ENCODE measurements at places on chromosomes 11 and 22.

- peak; percentile 45 for DNase-seq
These were observed 15.1 kb upstream of the CYTH4 start for GRCh38 chr22:37267135-37267587.

DNA sequence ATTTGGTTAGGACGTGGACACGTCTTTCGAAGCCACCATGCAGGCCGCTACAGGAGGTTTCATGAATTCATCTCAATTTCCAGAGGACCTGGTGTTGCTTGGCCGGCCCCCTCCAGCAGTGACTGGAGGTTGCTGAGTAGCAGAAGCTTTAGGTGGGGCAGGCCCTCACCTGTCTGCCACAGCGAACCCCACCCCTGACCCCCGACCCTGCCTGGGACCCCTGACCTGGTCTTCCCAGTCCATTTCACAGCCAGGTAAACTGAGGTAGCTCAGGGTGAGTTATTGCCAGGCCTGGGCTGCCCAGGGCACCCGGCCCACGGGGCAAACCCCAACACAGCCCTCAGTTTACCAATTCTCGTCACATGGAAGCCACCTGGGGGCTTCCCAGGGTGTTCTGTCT lies 39.1 kb upstream of the SMIM38 start:
- DNase-seq, result no peak

GRCh38 chr11:114308689-114309089 lies 12.5 kb downstream of the NNMT start:
- no peak for DNase-seq

GRCh38 chr11:93623179-93623578 lies 38.3 kb upstream of the CEP295 start:
- no peak for DNase-seq

DNA sequence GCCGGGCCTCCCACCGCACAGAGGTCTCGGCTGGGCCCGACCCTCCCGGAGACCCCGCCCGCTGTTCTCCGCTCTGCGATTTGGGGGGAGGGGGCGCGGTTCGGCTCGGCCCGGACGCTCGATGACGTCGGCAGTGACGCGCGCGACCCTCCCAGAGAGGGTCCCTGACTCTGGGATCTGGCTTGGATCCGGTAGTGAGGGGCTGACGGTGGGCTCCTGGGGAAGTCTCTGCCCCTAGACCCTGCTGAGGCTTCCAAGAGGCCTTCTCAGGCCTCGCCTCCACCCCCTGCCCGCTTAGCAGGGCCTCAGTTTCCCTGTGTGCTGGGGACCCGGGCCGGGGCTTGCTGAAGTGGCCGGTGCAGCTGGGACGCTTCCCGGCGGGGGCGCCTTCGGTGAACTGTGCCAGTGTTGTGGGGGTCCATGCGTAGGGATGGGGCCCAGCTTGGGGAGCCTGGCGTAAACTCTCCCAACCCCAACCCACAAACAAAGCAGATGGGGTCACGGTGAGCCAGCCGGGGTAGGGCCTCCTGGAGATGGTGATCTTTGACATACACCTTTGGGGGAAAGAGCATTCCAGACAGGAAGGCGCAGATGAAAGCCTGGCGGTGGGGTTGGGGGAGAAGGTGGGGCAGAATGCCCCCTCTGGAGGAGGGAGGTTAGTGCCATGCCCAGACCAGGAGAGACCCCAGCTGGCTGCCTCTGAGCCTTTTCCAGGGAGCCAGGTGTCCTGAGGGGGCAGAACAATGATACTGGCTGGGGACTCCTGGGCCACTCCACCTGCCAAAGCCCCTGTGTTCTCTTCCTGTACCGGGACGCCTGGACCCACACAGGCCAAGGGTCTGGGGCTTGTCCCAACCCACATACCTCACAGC lies 1.0 kb downstream of the B4GALNT4 start:
- DNase-seq, result no peak

GRCh38 chr11:110261195-110262071 lies 35.0 kb downstream of the RDX start:
- no peak for DNase-seq

DNA sequence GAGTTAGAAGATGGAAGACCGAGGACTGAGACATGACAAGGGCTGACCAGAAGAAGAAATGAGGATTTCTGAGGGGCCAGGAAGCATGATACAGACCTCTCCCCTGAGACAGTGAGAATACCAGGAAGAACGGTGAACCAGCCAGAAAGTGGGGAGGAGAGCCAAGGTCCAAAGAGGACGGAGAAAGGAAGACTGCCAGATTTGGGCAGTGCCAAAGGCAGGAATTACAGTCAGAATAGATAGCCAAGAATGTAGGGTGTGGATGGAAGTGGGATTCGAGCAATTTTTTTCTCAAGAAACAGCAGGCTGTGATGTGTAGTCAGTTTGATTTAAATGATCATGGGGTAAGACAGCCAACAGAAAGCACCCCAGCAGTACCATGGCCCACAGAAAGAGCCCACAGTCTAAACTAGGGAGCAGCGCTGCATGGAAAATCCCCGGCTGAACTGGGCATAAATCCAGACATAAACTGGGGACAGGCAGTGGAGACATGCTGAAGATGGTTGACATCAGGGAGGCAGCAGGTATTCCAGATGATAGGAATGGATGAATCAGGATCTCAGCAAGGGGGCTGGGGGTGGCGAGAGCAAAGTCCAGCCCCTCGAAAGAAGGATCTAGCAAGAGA lies 67.3 kb upstream of the BARX2 start:
- DNase-seq, result no peak

GRCh38 chr22:41446639-41447434 lies at the start of gene TOB2:
Gene TOB2 (minus strand): TSS chr22:41446801. CDS start chr22:41437345, 9,456 bp downstream.
- DNase-seq, result peak; percentile 89

DNA sequence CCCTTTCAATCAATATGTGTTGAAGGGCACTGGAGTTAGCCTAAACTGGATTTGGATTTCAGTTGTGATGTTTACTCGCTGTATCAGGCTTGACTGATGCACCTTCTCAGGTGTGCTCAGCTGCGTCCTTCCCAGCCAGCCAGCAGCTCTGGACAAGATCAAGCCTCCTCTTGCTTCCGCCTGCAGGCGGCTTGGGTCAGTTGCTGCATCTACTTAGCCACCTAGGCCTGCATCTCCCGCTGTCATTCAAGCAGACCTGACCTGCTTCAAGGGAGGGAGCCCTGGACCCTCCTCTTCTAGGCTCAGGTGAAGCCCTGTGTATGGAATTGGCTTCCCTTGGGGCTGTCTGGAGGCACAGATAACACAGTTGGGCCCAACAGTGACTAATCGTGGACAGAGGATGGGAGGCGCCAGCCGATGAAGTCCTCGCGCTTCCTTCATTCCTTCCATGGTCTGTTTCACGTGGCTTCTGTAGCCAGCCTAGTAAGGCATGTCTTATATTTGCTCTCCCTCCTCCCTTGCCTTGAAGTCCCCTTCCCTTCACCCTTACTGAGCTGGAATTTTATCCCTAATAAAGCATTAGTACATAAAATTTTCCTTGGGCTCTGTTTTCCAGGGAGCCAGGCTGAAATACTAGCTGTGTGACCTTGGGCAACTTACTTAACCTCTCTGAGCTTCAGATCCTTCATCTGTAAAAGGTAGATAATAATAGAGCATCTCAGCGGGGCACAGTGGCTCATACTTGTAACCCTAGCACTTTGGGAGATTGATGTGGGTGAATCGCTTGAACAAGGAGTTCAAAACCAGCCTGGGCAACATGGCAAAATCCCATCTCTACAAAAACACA lies 2.1 kb upstream of the LHFPL7 start:
- no peak for DNase-seq

DNA sequence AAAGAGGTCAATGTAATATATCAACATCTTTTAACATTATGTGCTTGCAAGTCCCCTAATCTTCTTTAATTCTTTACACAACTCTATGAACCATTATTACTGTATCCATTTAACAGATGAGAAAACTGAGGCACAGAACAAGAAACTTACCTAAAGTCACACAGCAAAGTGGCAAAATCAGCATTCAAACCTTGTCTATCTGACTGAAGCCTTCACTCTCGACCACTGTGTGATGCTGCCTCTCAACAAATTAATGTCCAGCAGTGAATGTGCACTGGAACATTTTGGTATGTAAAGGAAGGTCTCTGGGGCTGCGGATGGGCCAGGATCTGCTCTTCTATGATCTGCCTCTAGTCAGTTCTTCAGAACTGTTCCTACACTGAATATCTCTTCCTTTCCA lies 42.1 kb downstream of the PRCP start:
- DNase-seq, result no peak

GRCh38 chr22:49600468-49600867 lies 227.2 kb downstream of the BRD1 start:
- no peak for DNase-seq

GRCh38 chr22:30833322-30833721 lies 135.3 kb downstream of the MORC2 start:
- no peak for DNase-seq

GRCh38 chr22:49524362-49524761 lies 303.3 kb downstream of the BRD1 start:
- no peak for DNase-seq

GRCh38 chr11:12288212-12288930 lies 89.0 kb upstream of the PARVA start:
- no peak for DNase-seq

- DNase-seq, result no peak
These were observed 32.9 kb upstream of the KLHL35 start for GRCh38 chr11:75465701-75466531.
